ENCODE measurements at places on chromosomes 12 and 14.

DNA sequence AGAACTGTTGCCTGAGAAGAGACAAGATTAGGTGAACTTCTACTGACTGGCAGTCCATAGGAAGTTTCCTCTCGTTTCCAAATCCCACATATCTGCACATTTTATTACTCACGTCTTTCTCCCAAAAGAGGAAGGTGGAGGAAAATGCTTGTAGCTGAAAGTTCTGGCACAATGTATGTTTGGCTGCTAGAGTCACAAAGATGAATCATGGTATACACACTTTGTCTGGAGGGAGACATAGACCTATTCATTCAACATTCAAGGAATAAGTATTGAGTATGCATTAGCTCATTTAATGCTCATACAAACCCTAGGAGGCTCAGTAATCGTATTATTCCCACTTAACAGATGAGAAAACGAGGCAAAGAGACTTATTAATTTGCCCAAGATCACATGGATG, 291.8 kb downstream of the FOXN3 start:
- no peak for DNase-seq

DNA sequence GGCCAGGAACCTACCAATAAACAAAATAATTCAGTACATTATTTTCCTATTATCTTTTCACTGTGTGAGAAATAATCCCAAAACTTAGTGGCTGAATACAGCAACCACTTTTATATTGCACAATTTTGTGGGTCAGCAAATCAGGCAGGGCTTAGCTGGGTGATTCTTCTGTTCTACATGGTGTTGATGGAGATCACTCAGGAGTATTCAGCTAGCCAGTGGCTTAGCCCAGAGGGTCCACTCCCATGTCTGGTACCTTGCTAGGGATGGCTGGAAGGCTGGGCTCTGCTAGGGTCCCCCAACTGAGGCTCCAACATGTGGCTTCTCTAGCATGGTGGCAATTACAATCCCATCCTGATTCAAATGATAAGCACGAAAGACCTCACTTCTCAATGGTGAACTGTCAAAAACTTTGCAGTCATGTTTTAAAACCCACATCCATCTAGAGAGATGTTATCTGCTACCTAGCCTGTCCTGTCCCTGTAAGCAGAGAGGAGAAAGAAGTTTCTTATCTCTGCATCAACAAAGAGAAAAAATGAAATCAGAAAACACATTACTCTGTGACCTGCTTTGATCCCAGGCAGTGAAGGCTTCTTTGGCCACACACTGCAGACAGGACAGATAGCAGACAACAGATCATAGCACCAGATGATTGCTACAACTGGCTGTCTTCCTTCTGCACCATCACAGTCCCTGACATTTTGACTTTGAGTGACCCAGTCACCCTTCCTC, 51.0 kb upstream of the MYL2 start:
- DNase-seq, result no peak

- no peak for DNase-seq
Measured at GRCh38 chr12:113619202-113619601, 147.5 kb upstream of the LHX5 start.

DNA sequence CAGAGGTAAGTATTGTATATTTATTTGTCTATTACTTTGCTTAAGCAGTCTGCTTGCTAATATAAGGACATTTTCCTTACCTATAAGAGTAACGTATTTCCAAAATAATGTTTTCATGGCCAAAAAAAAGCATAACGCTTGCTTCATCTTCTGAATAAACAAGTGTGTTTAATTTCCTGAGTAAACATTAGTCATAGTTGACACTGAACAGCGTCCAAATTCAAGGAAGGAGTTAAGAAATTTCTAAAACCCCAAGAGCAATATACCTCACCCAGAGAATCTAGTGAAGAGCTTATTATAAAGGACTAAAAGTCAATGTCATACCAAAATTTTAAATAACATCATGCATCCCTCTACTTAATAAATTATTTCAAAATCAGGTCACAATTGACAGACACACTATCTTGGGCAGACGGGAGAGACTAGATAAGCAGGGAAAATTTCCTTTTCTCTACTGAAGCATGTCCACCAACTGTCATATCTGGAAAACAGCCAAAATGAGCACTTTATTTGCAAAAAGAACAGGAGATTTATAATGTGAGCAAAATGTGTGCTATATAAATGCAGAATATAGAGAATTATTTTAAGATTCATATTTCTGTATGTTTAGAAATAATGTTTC, 25.1 kb downstream of the ANKS1B start:
- DNase-seq, result no peak

DNA sequence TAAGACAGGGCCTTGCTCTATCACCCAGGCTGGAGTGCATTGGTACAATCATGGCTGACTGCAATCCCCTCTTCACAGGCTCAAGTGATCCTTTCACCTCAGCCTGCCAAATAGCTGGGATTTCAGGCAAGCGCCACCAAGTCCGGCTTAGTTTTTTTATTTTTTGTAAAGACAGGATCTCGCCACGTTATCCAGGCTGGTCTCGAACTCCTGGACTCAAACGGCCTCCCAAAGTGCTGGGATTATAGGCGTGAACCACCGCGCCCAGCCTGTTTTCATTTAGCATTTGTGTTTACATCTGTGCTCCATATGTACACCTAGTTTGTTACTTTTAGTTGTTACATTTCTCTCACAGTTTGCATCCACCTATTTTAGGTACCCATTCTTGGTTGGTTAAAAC, 32.5 kb upstream of the LIMA1 start:
- no peak for DNase-seq

Measured in activated T-helper 1 cell treated with anti-CD3 and anti-CD28 coated beads, Interleukin-2, amount 50 U/mL, for 16 hours (primary cell).